Activated T-cell treated with anti-CD3 and anti-CD28 coated beads, Interleukin-2, amount 50 U/mL, for 72 hours (primary cell): ENCODE measurements at places on chromosomes 11 and 22. TPM values are rescaled to one million over a fixed set of nuclear protein-coding genes. Genes with fewer than 3 reads are reported as not detected.

Gene TEAD1
- total RNA-seq = 0.35 TPM

Gene RASSF10
- 0.09 TPM for total RNA-seq

Gene ACRV1
- not detected for total RNA-seq

Gene NLRP6
- 1.5 TPM for total RNA-seq

Gene SCARF2
- 1.4 TPM for total RNA-seq

Gene CADM1
- total RNA-seq = 1.7 TPM

Gene TBX1
- 0.12 TPM for total RNA-seq

Gene VPS37C
- 14.9 TPM for total RNA-seq

Gene CYP2D6
- total RNA-seq = 6.6 TPM

Gene SCGB2A2
- not detected for total RNA-seq

- H3K27me3 ChIP-seq = no peaks in the 10 kb centered on the region
- no peak for DNase-seq
- no peak overlapping the region for H3K4me3 ChIP-seq
- H3K4me1 ChIP-seq = no peaks in the 10 kb centered on the region
Observed at GRCh38 chr11:29251738-29252137, 765.1 kb downstream of the KCNA4 start.

GRCh38 chr11:45097721-45098493, 48.5 kb upstream of the PRDM11 start:
- H3K4me3 ChIP-seq = no peak overlapping the region
- peaks cover 28% of the 10 kb centered on the region for H3K27me3 ChIP-seq
- H3K27ac ChIP-seq = no peak overlapping the region
- peaks cover 26% of the 10 kb centered on the region for H3K4me1 ChIP-seq

- H3K4me3 ChIP-seq = no peak overlapping the region
- no peaks in the 10 kb centered on the region for H3K36me3 ChIP-seq
- DNase-seq = no peak
- H3K27ac ChIP-seq = no peak overlapping the region
- H3K4me1 ChIP-seq = no peaks in the 10 kb centered on the region
Observed at GRCh38 chr22:24473284-24473683, 21.8 kb upstream of the UPB1 start.

GRCh38 chr22:39664485-39665200, 94.1 kb downstream of the CACNA1I start:
- no peak overlapping the region for H3K4me3 ChIP-seq
- peaks cover 10% of the 10 kb centered on the region for H3K4me1 ChIP-seq
- H3K27ac ChIP-seq = no peak overlapping the region
- DNase-seq = peak; percentile 45

GRCh38 chr11:3104051-3104714, 47.0 kb upstream of the CARS1 start:
- no peaks in the 10 kb centered on the region for H3K27me3 ChIP-seq
- no peak overlapping the region for H3K27ac ChIP-seq

DNA sequence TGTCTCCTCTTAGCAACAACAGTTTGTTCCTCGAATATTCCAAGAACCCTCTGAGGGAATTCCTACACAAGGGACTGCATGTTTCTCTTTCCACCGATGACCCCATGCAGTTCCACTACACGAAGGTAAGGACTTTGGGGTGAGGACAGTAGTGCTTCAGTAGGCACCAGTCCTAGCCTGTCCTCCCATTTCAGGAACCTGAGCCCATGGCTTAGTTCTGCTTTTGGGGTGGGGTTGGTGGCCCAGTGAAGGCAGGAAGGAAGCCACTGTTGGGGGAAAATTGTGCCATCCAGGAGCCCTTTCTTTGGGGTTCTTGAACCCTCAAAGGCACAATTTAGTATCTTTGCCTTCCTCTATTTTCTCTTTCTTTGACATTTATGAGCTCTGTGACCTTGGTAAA, 38.2 kb downstream of the RNF141 start:
- H3K4me3 ChIP-seq = no peak overlapping the region
- H3K4me1 ChIP-seq = no peaks in the 10 kb centered on the region
- DNase-seq = no peak
- H3K27ac ChIP-seq = no peak overlapping the region
- peaks cover 5% of the 10 kb centered on the region for H3K36me3 ChIP-seq

DNA sequence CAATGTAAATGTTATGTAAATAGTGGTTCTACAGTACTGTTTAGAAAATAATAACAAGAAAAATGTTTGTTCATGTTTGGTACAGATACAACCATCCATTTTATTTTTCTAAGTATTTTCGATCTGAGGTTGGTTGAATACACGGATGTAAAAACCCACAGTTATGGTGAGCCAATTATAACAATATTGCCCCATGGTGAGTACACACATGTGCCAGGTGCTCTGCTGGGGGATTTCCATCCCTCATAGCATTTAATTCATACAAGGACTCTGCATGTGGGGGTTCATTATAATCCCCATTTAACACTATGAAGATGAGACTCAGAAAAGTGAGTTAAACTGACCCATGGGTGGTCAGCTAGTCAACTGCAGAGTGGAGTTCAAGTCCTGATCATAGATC, 23.3 kb upstream of the TTC28 start:
- H3K36me3 ChIP-seq = peaks cover 5% of the 10 kb centered on the region
- no peak overlapping the region for H3K27ac ChIP-seq
- DNase-seq = no peak
- no peak overlapping the region for H3K4me3 ChIP-seq
- H3K27me3 ChIP-seq = no peaks in the 10 kb centered on the region

DNA sequence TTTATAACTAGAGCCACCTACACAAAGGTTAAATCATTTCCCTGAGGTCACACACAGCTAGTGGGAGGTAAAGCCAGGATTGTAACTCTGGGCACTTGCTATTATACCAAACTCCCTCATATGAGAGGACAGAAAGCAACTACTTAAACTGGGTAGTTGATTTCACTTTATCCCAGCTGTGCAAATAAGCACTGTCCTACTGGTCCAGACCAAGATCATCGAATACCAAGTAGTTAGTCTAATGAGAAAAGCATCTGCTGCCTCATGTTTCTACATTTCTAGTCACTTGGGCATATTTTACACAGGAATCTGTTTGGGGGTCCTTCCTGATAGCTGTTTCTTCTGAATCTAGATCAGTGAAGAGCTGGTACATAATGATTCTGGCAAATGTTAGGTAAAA, 178.6 kb upstream of the NARS2 start:
- H3K27me3 ChIP-seq = peaks cover 25% of the 10 kb centered on the region
- no peak overlapping the region for H3K4me3 ChIP-seq
- H3K4me1 ChIP-seq = no peaks in the 10 kb centered on the region
- no peaks in the 10 kb centered on the region for H3K36me3 ChIP-seq

GRCh38 chr11:68687311-68687710, 3.0 kb downstream of the GAL start:
- peaks cover 34% of the 10 kb centered on the region for H3K27me3 ChIP-seq
- H3K4me1 ChIP-seq = peaks cover 28% of the 10 kb centered on the region
- no peak overlapping the region for H3K4me3 ChIP-seq

DNA sequence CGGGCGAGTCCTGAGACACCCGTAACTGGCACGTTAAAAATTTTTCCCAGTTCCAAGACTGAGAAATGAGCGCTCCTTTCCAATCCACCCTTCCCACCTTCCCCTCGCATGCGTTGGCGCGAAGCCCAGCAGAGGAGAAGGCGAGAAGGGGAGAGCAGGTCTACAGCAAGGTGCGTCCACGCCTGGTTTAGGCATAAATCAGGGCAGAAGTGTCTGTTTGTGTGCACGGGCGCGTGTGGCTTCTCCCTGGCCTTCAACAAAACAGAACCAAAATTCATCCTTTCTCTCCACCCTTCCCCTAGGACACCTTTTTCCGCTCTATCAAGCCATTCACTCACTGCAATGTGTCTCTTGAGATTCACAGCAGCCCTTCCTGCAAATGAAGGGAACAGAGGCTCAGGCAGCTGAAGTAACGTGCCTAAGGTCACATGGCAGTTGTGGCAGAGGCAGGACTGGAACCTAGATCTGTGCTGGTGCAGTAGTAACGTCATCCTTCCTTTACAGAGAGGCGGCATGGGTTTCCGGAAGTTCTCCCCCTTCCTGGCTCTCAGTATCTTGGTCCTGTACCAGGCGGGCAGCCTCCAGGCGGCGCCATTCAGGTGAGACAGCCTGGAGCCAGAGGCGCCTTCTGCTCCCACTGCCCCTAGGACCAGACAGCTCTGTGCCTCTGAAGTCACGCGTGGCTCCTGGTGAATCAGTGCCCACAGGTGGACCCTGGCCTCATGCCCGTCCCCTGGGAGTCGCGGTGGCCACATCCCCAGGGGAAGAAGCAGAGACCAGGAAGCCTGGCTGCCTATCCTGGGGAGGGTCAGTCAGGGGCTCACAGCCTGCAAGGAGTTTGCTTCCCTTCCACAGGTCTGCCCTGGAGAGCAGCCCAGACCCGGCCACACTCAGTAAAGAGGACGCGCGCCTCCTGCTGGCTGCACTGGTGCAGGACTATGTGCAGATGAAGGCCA, 1.1 kb downstream of the CALCB start:
- H3K4me3 ChIP-seq = peak overlapping the region; percentile 93
- H3K27ac ChIP-seq = peak overlapping the region; percentile 47
- H3K4me1 ChIP-seq = peaks cover 30% of the 10 kb centered on the region

DNA sequence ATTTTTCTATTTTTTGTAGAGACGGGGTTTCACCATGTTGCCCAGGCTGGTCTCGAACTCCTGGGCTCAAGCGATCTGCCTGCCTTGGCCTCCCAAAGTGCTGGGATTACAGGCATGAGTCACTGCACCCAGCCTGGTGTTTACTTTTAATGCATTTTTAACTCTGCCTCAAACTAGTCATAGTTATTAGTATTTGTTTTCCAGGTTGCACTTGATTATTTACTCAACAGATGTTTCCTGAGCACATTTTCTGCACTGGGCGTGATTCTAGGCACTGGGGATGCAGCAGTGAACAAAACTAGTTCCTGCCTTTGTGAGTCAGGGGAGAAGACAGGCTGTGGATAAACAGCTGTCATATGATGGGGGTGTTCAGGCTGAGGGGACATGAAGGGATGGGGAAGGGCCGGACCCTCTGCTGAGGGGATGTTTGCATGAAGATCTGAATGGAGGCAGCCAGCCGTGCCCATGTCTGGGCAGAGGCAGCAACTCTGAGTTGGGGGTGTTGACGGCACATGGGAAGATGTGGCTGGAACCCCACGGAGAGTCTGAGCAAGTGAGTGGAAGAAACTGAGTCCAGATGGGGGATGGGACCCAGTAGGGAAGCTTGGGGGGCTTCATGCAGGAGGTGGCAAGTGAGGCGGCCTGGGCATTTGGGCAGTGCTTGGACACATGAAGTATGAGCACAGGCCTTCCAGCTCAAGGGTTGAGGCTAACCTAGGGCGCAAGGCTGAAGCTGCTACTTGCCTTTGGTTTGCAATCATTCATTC, 34.4 kb downstream of the MPPED1 start:
- no peaks in the 10 kb centered on the region for H3K4me1 ChIP-seq
- no peaks in the 10 kb centered on the region for H3K36me3 ChIP-seq
- no peak overlapping the region for H3K27ac ChIP-seq
- peaks cover 10% of the 10 kb centered on the region for H3K27me3 ChIP-seq

DNA sequence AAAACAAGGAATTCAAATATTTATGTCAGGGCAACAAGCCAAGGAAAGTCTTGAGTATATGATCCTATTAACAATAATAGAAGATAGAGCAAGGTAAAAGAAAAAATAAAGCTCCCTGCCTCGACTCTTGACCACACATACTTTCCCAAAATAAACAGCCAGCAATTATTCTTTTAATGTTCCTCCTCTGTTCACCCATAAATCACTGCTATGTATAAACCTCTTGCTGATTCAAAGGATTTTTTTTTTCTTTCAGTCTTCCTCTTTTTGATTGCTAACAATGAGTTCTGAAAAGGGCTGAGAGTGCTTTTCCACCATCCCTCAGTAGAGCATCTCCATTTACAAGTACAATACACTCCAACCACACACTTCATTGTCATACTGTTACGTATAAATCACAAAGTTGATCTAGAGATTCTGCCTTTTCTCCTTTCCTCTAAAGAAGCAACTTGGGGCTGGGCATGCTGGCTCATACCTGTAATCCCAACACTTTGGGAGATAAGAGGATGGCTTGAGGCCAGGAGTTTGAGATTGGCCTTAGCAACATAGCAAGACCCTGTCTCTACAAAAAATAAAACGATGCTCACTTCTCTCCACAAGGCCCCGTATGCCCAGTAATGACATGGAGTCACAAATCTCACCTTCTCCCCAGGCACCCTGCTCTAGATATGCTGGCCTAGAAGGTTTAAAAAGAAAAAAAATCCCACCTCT, 24.0 kb downstream of the RAB30 start:
- H3K27me3 ChIP-seq = no peaks in the 10 kb centered on the region
- H3K27ac ChIP-seq = no peak overlapping the region
- no peaks in the 10 kb centered on the region for H3K36me3 ChIP-seq
- no peak for DNase-seq

- H3K4me1 ChIP-seq = peaks cover 51% of the 10 kb centered on the region
- H3K27me3 ChIP-seq = no peaks in the 10 kb centered on the region
- no peaks in the 10 kb centered on the region for H3K36me3 ChIP-seq
- no peak overlapping the region for H3K27ac ChIP-seq
- no peak overlapping the region for H3K4me3 ChIP-seq
Observed at GRCh38 chr11:14411818-14412217, 52.8 kb upstream of the RRAS2 start.

DNA sequence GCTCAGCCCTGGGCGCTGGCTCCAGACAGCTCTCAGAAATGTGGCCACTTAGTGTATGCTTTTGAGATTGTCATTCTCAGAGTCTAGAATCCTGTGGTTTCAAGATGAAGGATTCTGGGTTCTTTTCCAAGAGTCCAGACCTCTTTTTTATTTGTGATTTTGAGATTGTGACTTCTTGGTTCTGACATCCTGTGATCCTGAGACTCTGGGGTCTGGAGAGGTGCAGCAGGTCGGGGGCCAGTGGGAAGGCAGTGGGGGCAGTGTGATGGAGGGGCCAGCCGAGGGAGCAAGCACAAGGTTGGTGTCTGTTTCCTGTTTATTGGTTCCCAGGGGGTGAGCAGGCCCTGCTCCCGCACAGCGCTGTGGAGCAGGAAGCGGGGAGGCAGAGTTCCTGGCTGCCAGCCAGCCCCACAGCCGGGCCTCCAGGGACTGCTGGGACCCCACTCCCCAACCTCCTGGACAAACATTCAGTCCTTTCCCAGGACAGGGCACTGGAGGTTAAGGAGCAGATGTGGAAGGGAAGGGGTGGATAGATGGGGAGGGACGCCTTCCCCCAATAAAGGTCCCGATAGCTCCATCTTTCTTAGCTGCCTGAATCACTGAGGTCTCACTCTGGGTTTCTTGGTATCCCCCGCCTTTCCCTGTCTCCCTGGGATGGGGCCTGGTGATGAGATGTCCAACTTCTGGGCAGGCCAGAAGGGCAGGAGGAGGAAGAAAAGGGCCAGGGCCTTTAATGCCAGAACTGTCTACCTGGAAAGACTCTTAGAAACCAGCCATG, 13.7 kb downstream of the ARHGEF17 start:
- H3K27me3 ChIP-seq = no peaks in the 10 kb centered on the region
- no peak overlapping the region for H3K27ac ChIP-seq
- H3K4me3 ChIP-seq = no peak overlapping the region
- no peaks in the 10 kb centered on the region for H3K36me3 ChIP-seq
- H3K4me1 ChIP-seq = no peaks in the 10 kb centered on the region
- DNase-seq = no peak
